ENCODE measurements at places on chromosomes 7 and 10.

DNA sequence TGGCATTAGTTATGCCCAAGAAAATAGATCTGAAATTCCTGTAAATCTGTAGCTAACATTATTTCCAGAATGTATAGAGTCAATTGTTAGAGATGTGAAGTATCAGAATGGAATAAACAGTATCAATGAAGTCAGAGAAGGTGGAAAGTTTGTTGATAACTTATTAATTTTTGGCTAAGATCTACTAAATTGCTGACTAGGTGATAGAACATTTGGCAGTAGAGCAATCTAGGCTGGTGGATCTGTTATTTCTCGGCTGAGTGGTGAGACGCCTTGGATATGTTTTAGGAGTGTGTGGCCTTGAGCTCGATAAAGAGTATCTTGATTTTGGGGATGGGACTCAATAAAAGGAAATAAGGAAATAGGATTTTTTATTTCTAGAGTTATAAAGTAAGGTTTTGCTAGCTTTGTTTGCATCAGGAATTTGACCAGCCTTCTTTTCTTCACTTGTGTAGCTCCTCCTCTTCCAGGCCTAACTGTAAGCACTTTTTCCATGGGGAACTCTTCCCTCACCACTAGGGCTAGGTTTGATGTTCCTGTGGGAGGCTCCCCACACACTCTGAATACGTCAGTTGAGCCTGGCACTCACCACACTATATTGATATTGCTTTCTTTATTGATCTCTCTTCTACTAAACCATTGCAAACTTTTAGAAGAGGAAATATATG lies 86.8 kb upstream of the CSTF2T start:
- no peak for DNase-seq

DNA sequence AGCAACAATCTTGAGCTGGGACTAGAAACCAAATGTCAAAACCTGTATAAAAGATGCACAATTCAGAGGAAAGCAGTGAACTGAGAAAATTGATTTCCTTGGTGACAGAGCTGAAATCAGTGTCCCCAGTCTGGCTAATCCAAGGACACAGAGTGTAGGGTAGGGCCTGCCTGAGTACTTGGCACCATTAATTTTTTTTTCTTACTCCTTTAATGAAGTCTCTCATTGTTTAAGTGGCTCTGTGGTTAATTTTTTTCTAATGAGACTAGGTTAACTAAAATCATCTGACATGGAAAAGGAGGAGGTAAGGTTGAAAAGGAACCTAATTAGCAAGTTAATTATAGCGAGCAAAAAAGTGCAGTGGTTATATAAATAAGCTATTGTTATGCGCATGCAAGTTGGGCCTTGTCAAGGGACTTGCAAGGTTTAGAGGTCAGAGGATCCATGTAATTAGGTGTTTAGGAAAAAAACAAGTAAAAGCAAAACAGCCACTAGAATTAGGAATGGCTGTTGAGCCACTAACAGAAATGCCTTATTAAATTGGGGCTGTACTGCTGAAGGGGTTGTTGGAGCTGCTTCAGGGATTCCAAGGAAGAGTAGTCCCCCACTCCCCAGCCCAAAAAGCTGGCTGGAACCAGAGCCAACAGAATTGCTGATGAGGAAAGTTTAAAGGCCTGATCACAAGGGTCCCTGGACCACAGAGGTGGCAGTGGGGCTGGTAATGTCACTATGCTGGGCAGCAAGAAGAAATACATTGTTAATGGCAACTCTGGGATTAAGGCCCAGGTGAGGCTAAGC lies 58.9 kb upstream of the STRIP2 start:
- DNase-seq: no peak

GRCh38 chr10:60573336-60573735 lies 183.7 kb upstream of the ANK3 start:
- DNase-seq: peak; percentile 10

- DNase-seq: no peak
Observed at GRCh38 chr10:110268971-110269370, 35.7 kb downstream of the SMNDC1 start.

GRCh38 chr7:103704701-103705100 lies 258.7 kb upstream of the SLC26A5 start:
- no peak for DNase-seq

DNA sequence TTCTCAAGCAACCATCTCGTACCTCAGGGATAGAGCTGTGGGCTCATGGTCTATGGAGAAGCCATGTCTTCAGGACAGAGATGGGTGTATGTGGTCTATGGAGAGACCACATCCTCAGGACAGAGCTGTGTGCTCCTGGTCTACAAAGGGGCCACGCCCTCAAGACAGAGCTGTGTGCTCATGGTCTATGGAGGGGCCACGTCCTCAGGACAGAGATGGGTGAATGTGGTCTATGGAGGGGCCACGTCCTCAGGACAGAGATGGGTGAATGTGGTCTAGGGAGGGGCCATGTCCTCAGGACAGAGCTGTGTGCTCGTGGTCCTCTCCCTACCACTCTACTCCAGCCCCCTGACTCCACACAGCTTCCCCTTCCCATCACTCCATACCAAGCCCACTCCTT lies 117.8 kb downstream of the WDR37 start:
- DNase-seq: no peak

- peak; percentile 99 for DNase-seq
Observed at GRCh38 chr7:135170274-135170997, at the start of gene CYREN. Gene CYREN (minus strand): TSS chr7:135170707. CDS start chr7:135168922, 1,785 bp downstream.

DNA sequence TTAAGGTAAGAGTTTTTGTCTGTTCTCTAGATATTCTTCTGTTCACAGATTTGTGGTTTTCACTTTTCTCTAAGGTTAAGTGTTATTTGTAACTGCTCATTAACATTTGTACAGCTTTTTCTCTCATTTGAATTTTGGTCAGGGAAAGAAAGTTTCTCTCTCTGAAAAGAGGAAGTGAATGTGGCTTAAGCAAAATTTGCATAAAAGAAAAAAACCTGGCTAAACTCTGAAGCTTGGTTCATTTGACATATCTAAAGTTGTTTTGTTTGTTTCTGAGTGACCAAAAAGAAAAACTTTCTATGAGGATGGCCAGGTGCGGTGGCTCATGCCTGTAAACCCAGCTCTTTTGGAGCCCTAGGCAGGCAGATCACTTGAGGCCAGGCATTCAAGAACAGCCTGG lies 22.0 kb upstream of the SLC26A4 start:
- no peak for DNase-seq

GRCh38 chr7:272631-273030 lies 17.3 kb upstream of the FOXL3 start:
- DNase-seq: no peak

GRCh38 chr10:42970451-42971250 lies 106.2 kb upstream of the RET start:
- DNase-seq: no peak

- no peak for DNase-seq
Observed at GRCh38 chr10:85043207-85043606, 714.8 kb downstream of the CCSER2 start.

- DNase-seq: no peak
Observed at GRCh38 chr10:44696496-44696895, 214.6 kb upstream of the TMEM72 start.

DNA sequence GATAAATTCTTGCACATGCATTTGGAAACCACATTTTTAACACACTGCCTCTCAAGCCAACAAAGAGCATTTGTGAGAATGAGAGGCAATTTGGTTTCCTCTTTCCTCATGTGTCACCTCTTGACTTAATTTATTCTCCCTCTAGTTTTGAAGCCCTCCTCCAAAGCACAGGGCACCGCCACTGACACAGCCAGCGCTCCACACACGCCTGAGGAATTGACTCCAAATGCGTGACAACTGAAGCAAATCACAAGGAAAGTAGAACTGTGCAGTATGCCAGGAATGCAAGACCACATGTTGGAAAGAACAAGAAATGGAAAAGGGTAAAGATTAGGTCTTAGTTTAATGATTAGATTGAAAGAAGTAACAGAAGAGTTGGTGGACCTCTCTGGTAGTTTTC lies 173.3 kb downstream of the LSM5 start:
- no peak for DNase-seq

GRCh38 chr10:5285186-5285585 lies 79.6 kb upstream of the UCN3 start:
- DNase-seq: no peak

DNA sequence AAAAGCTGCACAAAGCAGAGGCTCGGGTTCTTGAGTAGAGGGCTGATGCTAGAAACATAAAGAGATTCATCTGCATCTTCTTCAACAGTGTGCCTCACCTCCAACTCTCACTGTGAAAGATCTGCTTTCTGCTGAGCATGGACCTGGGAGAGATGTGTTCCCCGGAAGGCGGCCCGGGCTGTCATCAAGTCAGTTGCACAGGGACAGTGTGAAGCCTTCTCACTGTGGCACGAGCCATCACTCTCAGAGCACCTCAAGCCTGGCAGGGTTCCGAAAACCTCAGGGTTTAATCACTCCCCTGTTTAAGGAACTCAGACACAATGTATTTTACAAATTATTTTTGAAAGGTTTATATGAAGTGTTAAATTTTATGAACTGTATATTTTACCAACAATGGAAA lies 98.7 kb downstream of the RBM20 start:
- DNase-seq: no peak

DNA sequence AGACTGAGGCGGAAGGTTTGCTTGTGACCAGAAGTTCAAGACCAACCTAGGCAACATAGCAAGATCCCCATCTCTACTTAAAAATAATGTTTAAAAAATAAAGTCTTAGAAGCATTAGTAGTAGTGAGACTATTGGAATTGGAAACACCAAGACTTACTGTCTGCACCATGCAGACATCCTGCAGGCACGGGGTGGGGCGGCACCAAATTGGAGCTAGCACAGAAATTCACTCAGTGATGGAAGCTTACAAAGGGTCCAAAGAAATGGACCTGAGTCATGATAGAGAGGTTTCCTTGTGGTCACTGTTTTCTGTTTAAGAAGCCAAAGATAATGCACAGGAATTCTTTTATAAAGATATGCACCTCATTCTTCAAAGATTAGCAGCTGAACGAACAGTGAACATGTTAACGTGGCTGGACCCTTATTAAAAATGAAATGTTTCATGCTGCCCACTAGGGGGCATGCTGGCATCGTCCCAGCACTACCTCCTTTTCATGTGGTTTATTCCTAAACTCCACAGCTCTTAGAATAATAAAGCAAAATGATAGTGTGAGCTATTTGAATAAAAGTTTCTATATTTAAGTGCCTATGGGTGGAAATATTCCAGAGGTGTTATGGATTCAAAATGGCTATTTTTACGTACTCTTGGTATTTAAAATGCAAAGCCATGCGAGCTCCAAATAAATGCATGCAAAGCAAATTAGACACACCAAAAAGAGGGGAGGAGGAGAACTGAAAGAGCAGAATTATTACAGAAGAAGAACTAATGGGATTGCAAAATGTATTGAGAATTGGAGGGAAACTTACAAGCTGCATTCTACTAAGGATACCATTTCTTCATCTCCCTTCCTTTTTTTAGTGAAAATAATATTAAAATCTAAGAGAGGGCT lies 28.6 kb downstream of the PDSS1 start:
- peak; percentile 62 for DNase-seq

GRCh38 chr7:148882841-148883265 lies 1.2 kb downstream of the EZH2 start:
- DNase-seq: no peak

DNA sequence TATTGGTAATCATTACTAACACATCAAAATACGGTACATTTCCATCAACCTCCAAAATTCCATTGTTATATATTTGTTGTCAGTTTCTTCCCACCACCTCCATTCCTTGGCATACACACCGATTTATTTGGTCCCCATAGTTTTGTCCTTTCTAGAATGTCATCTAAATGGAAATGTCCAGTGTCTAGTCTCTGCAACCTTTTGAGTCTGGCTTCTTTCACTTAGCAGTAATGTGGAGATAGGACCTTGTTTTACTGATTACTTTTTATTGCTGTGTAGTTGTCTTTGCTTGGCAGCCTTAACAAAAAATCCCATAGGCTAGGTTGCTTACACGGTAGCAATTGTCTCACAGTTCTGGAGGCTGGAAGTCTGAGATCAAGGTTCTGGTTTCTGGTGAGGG lies 22.5 kb downstream of the TRRAP start:
- no peak for DNase-seq

DNA sequence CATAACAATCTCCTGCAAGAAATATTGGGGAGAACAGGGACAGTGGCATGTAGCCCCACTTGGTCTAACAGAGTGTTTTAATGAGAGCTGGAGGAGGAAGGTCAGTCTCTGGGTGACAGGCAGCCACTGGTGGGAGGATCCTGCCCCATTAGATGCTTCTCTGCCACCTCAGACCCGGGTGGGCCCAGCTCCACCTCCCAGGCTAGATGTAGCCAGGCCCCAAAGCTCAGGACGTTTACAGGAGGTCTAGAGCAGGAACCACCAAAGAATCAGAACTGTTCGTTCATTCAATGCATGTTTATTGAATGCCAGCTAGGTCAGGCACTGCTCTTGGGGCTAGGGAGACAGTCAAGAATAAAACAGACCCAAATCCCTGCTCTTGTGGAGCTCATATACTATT lies 28.4 kb upstream of the GPNMB start:
- DNase-seq: no peak

GRCh38 chr10:133528296-133528844 lies 1.2 kb downstream of the CYP2E1 start:
- DNase-seq: no peak

- DNase-seq: no peak
Observed at GRCh38 chr7:151579644-151580043, 59.9 kb upstream of the RHEB start.

GRCh38 chr10:79090134-79090803 lies 21.5 kb downstream of the ZMIZ1 start:
- no peak for DNase-seq

- no peak for DNase-seq
Observed at GRCh38 chr7:135337977-135338550, 104.4 kb downstream of the STRA8 start.

DNA sequence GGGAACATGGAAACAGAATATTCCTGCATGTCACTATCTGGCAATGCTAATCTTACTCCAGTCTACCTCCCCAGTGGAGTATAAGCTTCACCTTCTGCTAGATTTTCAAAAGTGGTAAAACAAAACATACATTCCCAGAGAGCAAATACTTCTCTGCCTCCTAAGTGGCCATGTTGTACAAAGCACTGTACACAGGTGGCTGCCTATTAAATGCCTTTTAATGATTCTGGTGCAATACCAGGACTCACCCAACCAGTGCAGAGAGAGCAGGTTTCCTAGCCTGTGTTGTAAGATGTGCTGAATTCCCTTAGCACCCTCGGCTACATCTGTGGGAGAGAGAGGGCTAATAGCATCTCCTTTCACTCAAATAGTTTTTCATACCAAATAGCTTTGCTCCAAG lies 684.3 kb upstream of the NRP1 start:
- DNase-seq: no peak

GRCh38 chr10:35225204-35225603 lies 98.6 kb downstream of the CREM start:
- DNase-seq: no peak
